ENCODE measurements at places on chromosomes 4 and X.

DNA sequence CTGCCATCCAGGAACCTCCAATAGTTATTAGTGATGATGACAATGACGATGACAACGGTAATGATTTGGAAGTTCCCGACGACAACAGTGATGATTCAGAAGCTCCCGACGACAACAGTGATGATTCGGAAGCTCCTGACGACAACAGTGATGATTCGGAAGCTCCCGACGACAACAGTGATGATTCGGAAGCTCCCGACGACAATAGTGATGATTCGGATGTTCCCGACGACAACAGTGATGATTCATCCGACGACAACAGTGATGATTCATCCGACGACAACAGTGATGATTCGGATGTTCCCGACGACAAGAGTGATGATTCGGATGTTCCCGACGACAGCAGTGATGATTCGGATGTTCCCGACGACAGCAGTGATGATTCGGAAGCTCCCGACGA lies 14.7 kb downstream of the CXCR3 start:
- no peak for DNase-seq

GRCh38 chrX:115901241-115901640 lies 269.3 kb upstream of the AGTR2 start:
- DNase-seq, result no peak

- no peak for DNase-seq
Measured at GRCh38 chr4:107094332-107094731, 58.2 kb upstream of the DKK2 start.

- DNase-seq, result no peak
Measured at GRCh38 chr4:181822005-181822375, 421.2 kb upstream of the TENM3 start.

DNA sequence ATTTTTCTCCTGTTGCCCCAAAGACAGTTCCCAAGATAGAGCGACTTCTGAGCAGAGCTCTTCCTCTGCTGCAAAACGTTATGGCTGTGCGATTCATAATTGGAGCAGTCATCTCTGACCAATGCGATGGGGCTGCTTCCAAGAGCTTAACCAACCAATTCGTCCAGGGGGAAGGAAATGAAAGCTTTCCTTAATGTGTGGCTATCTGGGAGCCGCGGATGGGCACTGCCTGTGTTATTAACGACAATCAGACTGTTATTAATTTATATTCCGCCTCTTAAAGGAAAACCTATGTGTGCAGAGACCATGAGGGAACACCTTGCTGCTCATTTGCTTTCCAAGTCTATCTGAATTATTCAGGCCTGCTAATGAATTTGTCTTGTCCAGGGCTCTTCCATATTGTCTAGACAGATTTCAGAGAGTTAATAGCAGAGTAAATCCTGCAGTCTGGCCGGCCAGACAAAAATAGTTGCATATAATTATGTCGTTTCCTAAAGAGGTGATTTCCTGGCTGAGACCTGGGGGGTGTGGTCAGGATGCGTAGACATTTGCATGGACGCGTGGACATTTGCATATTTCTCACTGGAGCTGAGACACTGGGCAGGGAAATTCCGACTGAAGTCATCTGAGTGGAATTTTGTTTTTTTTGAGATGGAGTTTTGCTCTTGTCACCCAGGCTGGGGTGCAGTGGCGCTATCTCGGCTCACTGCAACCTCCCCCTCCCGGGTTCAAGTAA lies 135.4 kb downstream of the HMX1 start:
- no peak for DNase-seq

- no peak for DNase-seq
Measured at GRCh38 chr4:16579866-16580265, 318.6 kb downstream of the LDB2 start.

- no peak for DNase-seq
Measured at GRCh38 chr4:13866881-13867280, 239.4 kb upstream of the BOD1L1 start.

DNA sequence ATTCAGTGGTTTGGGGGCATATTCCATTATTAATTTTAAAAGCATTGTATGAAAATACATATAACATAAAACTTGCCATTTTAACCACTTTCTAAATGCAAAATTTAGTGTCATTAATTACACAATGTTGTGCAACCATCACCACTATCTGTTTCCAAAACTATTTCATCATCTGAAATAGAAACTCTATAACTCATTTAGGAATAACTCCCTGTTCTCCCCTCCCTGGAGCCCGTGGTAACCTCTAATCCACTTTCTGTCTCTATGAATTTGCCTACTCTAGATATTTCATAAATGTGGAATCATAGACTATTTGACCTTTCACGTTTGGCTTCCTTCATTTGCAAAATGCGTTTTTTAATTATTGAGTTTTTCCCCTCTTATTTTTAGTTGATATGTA lies 101.4 kb upstream of the GPC4 start:
- DNase-seq, result no peak

GRCh38 chr4:3305610-3306371 lies 13.0 kb downstream of the RGS12 start:
- DNase-seq, result no peak

DNA sequence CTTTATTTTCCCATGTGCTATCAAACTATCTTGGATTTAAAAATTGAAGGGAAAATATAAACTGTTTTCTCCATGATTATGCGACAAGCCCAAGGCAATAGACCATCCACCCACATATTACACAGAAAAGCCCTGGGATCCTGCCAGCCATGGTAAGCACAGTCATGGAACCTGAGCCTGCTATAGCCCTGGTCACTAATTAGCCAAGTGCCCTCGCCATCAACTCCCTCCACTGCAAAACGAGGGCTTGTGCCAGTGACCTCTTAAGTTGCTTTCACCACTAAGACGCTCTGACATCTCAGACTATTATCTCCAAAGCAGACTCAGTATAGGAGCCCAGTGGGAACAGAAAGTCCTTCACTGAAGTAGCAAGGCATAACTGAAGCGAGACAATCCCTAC lies 69.2 kb downstream of the NLGN4X start:
- DNase-seq, result no peak

GRCh38 chrX:45479835-45480422 lies 279.3 kb upstream of the DIPK2B start:
- DNase-seq, result no peak

DNA sequence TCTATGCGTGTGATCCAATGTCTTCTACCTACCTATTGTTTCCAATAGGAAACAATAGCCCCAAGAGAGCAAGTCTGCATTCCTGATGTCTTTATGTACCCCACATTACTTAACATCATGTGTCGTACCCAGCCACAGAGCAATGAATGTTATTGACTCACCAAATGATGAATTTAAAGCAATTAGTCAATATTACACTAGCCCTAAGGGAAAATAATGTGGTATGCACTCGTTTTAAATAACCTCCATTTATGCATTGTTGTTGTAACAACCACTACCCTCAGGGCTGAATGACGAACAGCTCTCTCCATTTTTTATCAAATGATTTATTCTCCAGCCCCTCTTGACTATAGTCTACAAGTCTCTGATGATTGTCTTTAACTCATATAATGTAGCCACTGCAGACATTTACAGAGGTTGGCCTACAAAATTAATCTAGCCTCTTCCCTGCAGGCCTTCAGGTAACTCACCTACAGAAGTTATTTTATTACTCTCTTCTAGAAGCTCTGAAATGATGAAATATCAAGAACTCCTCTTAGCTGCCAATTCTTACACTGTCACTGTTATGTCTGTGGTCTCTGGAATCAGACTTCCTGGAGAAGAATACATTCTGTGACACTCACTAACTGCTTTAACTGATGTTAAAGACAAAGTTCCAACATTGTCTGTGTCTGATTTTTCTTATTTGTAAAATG lies 601.7 kb upstream of the GRIA3 start:
- no peak for DNase-seq

DNA sequence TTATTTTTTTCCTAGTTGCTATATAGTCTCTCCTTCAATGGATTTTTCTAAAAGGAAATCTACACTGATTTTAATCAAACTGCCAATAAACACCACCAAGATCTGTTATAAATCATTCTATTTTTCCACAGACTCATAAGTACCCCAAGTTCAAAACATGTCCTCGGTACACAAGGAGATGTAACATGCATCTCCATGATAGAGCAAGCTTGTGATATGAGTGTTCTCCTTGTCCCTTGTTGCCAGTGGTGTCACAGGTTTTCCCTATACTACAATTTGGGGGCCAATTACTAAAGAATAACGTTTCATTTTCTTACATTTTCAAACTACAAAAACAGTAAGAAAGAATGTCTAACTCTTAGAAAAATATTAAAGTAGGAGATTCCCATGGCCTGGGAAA lies 491 bp downstream of the ARHGEF6 start:
- DNase-seq, result no peak

DNA sequence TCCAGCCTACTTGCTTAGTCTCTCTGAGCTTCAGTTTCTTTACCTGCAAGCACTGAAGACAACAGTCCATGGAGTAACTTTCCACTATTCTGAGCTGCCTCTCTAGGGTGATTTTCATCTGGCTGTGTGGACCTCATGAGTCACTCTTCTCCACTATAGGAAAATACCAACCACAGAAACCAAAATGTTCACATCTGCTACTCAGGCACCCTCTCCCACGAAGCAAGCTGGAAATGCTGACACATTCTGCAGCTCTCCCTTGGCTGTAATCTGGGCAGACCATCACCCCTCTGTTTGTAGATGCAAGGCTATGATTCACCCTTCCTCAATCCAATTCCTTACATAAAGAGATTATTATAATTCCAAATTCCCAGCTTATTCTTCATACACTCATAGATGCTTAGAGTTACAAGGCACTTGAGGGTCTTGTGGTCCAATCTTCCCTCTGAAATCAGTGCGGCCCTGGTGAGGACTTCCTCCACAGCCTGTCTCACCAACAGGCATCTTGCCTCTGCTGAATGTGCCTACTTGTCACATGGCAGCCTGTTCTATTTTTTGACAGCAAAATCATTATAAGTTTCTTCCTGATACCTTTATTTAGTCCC lies 97.0 kb upstream of the LNX1 start:
- DNase-seq, result no peak

GRCh38 chr4:149983931-149984330 lies 94.3 kb upstream of the DCLK2 start:
- no peak for DNase-seq

- DNase-seq, result no peak
Measured at GRCh38 chrX:77564823-77565222, 117.6 kb downstream of the FGF16 start.

- DNase-seq, result no peak
Measured at GRCh38 chr4:176270669-176271068, 1.6 kb upstream of the ASB5 start.

DNA sequence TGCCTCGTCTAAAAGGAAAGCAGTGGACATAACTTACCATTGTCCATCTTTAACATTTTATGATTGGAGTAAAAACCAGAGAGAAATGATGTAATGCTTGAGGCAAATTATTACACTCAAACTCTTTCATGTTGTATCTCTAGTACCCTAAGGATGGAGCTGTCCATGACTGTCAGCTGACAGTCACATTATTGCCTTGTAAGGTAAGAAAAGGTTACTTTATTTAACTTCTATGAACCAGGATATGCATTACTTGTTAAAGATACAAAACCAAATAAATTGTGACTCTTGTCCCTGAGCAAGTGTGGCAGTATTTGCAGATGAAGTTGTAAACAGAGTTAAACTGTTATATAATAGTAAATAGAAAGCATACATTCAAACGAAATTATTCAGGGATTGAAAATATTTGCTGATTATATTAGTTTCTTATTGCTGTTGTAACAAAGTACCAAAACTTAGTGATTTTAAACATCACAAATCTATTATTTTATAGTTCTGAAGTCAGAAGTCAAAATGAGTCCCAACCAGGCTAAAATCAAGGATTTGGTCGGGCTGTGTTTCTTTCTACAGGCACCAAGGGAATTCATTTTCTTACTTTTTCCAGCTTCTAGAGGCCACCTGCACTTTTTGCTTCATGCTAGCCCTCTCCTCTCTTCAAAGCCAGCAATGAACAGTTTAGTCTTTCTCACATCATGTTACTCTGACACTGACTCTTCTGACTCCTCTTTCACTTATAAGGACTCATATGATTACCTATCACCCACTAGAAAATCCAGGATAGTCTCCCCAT lies 113.8 kb downstream of the CEP44 start:
- DNase-seq, result no peak

DNA sequence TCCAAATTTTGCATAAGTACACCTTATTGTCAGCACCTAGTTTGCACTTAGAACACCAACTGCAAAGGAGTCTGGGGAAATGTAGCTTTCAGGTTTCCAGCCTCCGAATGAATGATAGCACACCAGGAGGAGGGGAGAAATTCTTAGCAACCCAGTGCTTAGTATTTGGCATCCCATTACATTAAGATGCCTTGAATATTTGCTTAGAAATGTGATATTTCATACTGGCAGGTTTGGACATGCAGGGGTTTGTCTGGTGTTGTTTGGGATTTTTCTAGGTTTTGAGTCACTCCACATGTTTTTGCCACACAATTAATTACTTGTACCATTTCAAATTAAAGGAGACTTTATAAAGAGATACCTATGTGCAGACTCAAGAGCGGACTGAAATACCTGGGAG lies 60.3 kb upstream of the CAMK2D start:
- DNase-seq, result no peak

DNA sequence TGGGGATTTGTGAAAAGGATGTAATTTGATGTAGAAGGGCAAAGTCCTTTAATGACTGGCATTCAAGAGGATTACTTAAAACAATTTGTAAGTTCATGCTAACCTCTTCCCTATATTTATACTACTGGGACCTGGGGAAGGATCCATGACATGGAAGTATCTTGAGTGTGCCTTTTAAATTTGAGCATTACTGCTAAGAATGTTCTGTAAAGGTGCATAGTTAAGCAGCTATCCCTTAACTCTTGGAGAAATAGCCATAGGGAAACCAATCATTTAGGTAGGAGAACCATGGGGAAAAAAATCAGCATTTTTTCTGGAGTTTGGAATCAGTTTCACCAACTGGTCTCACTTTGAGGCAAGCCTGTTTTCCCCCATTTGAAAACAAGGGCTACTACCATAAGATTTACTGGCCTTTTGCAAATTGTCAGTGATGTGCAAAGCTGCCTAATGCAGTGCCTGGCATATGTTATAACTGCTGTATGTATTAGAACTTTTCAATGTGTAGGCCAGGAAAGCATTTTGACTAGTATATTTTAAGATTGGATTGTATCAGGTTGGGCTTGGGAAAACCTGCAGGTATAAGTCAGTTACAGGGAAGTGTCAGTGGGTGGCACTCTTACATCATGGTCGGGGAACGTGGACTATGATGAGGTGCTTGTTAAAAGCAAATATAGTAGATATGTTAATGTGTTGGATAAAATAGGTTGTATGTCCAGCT lies 72.1 kb downstream of the PRSS12 start:
- DNase-seq, result no peak

GRCh38 chr4:7714738-7715137 lies 224.9 kb downstream of the AFAP1 start:
- DNase-seq, result no peak

GRCh38 chrX:23792861-23793553 lies 10.0 kb downstream of the SAT1 start:
- no peak for DNase-seq

All from activated CD8-positive, alpha-beta memory T cell treated with anti-CD3 and anti-CD28 coated beads for 1 hour (primary cell).